ENCODE measurements at places on chromosomes 7 and 10.

- no peak for DNase-seq
Measured at GRCh38 chr7:87628780-87629569, 777 bp downstream of the RUNDC3B start.

DNA sequence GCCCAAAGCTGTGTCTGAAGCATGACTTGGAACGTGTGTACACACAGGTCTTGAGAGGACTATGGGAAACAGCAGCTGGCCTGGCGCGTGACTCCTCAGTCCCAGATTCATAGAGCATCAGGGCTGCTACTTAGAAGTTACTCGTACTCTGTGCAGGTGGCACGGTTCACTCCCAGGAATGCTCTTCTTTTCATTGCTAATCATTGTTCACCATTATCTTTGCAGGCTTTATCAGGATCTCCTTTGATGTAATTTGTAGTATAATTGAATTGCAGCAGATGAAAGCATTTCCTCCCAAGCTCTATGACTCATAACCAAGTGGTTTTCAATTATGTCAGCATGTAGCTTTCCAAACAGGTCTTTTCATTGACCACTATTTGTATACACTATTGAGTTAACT, 938.9 kb downstream of the NRG3 start:
- no peak for DNase-seq

- DNase-seq, result no peak
Measured at GRCh38 chr10:80771902-80772555, 234.3 kb downstream of the SH2D4B start.

DNA sequence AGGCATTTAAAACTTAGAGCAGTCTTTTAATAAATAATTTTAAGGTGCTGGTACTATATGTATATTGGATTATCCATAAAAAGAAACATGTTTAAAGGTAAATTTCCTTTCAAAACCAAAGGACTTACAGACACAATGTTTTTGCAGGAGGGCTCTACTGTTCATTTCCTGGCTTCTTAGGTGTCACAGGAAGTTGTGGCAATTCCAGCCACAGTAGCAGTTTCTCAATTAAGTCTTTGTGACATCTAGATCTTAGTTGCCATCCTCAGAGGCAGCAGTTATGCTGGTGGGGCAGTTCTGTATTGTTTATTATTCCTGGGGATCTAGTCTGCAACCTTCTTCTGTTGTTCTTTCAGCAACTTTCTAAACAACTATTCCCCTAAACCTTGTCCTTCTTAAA, 460.1 kb downstream of the MAGI2 start:
- no peak for DNase-seq

DNA sequence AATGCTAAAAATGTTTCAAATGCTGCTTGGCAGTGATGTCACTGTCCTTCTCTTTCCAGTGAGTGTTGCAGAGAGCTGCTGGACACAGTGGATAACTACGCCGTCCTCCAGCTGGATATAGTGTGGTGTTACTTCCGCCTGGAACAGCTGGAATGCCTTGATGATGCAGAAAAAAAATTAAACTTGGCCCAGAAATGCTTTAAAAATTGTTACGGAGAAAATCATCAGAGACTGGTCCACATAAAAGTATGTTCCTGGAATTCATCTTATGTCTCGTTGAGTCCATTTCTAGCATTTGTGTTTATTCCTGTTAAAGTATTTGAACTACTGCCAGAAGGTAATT, 25.2 kb downstream of the NUB1 start:
- no peak for DNase-seq

GRCh38 chr10:94285271-94285670, 77.5 kb downstream of the NOC3L start:
- DNase-seq, result no peak
